ENCODE measurements at places on chromosomes 12 and 14.
A peak's percentile ranks its signal among the peaks of the same experiment; 100 is the strongest.

DNA sequence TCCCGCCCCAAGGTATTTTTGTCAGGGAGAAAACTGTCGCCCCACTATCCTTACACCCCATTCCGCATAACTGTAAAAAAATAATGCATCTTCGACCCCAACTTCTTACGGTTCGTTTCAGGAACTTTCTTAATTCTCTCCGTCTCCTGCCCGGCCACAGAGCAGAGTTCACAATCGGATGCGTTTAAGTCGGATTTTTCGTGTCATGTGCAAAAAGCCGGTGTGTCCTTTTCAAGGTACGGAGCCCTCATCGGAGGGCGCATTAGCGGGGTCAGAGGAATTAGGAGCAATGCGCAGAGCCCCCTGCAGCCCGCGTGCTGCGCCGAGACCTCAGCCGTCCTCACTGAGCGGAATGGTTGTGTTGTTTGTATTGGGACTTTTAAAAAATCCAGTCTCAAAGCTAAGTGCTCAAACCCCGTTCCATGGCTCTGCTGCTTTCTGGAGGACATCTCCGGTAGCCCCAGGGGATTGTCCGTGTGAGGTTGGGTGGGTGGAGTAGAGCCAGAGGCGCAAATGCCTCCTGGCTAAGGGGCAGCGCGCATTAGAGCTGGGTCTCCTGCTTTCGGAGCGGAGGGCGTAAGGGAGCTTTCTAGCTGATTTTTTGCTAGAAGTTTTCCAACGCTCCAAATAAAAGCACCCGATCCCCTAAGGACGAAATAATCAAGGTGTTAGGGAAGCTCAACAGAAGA is 3.9 kb upstream of the GSC start:
- no peak for DNase-seq

- DNase-seq, result peak; percentile 13
Observed at GRCh38 chr14:37466623-37467088, 128.4 kb downstream of the FOXA1 start.

DNA sequence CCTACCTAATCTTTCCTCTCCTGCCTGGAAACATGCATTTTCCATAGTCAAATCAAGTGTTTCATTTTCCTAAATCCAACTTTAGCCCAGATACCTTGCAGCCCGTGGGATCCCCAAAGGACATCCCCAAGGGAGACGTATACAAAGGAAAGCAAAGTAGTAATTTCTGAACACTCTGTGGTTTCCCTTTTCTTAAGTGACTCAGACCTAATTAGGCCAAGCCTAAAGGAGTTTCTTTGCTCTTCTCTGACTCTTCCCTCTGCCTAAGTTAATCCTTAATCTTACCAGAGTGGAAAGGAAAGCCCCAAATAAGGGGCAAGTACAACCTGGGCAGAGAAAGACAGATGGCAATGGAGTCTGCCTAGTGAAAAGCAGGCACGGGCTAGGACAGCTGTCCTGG is 250.3 kb downstream of the SPTSSA start:
- no peak for DNase-seq

GRCh38 chr12:64595863-64596793 is 14.2 kb upstream of the RASSF3 start:
- DNase-seq, result no peak

DNA sequence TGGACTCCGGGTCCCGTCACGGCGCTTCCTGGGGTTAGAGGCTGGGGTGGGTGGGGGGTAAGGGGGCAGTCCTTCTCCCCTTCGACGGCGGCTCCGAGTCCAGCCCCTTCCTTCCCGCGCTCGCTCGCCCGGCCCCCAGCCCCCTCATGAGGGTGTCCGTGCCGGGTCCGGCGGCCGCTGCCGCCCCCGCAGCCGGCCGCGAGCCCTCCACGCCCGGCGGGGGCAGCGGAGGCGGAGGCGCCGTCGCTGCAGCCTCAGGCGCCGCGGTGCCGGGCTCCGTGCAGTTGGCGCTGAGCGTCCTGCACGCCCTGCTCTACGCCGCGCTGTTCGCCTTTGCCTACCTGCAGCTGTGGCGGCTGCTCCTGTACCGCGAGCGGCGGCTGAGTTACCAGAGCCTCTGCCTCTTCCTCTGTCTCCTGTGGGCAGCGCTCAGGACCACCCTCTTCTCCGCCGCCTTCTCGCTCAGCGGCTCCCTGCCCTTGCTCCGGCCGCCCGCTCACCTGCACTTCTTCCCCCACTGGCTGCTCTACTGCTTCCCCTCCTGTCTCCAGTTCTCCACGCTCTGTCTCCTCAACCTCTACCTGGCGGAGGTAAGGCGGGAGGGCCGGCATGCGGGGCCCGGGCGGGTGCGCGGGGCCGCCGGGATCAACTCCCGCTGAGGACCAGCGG is 500 bp downstream of the GPR137C start:
- DNase-seq, result peak; percentile 11

GRCh38 chr14:28142400-28143015 is 624.1 kb upstream of the FOXG1 start:
- peak; percentile 55 for DNase-seq

- peak; percentile 73 for DNase-seq
Observed at GRCh38 chr12:26636710-26637328, 196.2 kb downstream of the ITPR2 start.

GRCh38 chr12:130431176-130431575 is 93.5 kb downstream of the PIWIL1 start:
- no peak for DNase-seq

DNA sequence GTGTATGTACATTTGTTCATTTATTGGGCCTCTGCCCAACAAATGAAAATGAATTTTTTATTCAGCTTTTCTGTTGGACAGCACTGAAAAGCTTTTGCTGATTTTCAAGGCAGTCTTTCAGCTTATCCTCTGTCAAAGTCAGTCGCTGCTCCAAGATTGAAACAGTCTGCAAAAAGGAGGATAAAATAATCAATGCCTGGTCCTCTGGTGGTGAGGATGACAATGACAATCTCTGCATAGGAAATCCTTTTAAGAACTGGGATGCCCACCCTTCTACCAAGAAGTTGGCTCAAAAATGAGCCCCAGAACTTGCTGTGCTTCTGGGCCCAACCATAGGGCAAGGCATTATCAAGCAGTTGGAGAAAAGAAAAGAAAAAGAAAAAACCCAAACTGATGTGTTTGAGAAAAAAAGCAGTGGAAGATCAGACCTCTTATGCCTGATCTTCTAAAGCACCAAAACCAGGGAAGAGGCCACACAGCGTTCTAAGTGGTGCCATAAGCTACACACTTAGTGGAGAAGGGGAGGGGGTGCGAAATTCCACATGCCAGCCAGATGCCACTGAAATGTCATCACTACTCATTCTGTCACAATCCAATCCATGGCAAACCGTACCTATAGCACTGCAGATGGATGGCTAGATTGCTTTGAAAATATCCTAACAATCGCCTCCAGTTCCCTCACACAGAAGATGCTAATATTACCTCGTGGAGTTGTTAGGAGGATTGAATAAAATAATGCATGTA is 69.0 kb upstream of the DUSP6 start:
- DNase-seq, result no peak

DNA sequence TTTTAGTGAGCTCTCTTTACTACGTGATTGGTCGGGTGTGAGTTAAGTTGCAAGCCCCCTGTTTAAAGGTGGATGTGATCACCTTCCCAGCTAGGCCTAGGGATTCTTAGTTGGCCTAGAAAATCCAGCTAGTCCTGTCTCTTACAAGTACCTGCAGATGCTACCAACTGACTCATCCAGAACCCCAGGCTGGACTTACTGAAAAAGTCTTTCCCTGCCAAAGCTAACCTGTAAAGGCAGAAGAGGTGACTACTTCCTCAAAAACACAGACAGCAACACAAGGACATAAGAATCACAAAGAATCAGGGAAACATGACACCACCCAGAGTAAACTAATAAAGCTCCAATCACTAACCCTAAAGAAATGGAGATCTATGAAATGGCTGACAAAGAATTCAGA is 39.1 kb upstream of the HIGD1C start:
- no peak for DNase-seq

GRCh38 chr14:61253064-61253738 is 27.9 kb downstream of the TMEM30B start:
- DNase-seq, result no peak

DNA sequence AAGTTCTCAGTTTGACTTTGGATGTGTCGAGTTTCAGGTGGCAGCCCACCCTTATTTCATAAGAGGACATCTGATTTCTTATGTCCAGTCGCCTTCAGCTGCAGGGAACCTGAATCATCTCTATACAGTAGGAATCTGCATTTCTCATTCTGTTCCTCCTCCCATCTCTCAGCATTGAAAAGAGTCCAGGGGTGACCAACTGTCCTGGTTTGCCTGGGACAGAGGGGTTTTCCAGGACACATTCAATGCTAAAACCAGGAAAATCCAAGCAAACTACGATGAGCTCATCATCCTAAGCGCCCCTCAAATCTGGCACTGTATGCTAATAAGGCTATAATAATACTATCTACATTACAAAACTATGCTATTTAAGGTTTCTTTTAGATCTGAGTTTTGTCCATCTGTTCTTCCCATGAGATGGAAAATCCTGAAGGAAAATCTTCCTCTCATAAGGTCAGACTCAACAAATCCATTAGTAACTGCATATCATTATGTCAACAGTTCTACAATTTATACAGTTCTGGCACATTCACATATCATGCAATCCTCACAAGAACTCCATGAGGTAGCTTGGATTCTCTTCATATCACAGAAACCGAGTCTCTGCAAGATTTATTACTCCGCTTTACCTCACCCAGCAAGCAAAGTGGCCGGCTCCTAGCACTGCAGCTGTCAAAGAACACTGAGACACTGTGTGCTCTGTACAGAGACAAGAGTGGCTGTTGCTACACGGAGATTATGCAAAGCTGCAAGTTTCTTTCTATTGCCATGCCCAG is 15.6 kb upstream of the CALM1 start:
- DNase-seq, result peak; percentile 23

DNA sequence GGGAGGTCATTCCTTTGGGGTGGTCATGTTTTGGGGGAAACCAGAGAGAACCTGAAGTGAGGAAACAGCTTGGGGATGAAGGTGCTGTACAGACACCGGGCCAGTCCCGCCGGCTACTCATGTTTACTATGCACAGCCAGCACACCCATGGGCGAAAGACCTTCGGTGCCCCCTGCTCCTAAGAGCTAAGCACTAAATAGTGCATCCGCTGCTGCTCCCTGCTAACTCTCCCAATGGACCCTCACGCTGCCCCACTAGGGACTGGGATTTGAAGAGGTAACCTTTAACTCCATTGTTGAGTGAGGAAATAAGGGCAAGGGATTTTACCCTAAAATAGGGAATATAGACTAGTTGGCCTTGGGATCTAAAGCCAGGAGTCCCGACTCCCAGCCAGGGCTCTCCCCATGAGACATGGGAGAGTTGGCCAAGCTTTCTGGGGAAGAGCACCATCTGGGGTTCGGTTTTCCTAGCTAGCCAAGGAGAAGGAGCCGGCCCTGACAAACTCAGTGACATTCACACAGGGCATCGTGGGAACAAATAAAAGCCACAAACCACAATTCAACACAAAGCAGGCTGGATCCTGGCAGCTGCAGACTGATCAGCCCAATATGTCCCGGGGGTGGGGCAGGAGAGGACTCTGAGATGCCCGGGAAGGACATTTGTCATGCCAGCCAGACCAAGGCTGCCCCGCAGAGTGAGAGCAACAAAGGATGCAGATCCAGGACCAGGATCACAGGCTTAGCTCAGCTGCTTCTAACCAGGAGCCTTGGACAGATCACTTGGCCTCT is 91.7 kb downstream of the SINHCAF start:
- no peak for DNase-seq

DNA sequence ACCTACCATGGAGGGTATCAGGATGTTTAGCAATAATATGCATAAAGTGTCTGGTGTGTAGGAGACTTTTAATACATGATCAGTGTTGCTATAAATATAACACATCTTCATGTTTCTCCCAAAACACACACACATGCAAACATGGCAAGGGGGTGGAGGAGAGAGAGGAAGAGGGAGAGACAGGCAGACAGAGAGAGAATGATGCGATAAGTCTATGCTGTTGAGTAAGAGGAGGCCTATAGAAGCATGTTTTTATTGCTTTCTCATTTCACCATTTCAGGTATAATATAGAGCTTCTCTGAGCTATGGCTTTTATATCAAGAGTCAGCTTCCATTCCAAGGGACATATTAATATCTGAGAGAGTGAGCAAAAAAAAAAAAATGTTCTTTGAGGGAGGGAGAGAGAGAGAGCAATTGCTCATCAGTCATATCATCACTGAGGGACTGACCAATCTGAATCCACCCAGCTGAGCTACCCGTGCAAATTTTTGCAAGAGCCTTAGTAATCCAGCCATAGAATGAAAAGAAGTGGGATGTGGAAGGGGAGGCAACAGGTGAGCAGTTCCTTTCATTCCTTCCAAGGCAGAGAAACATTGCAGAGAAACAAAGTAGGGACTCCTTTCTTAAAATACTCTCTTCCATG is 54.8 kb upstream of the RASSF8 start:
- no peak for DNase-seq

DNA sequence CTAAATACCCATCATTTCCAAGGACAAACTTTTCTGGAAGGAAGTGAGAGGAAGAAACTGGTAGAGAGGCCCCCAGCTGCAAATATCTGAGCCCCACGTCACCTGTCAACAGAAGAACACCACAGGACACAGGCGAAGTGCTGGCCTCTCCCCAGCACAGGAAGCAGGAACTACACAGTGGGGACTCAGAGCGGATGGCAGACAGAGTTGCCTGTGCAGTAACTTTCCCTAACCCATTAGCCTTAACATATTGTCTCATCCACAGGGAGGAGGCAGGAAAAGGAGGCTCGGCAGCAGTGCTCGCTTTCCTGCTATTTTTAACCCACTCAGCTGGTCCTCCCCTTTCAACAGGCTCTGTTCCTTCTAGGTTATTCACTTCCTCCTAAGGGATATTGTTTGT is 111.5 kb upstream of the TMPO start:
- DNase-seq, result no peak

DNA sequence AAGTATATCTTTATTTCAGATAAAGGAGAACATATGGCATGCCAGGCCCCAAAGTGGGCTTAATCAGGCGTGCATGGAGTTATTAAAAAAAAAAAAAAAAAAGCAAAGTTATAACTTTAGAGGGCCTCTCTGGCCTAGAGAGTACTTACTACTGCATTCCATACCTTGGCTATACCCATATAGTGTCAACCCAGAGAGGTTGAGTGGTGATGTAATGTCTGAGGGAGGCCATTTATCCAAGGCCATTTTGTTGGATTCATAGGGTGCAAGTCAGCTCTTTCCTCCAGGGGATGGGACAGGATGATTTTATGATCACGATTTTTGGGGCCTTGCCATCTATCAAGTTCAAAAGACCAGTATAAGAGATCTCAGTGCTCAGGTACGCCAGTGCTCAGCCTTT is 66.4 kb downstream of the DCAF5 start:
- DNase-seq, result no peak

Measured in fibroblast of pulmonary artery (primary cell).